IPS-NIHi11 (cell line): ENCODE measurements at places on chromosomes 16 and 17.

DNA sequence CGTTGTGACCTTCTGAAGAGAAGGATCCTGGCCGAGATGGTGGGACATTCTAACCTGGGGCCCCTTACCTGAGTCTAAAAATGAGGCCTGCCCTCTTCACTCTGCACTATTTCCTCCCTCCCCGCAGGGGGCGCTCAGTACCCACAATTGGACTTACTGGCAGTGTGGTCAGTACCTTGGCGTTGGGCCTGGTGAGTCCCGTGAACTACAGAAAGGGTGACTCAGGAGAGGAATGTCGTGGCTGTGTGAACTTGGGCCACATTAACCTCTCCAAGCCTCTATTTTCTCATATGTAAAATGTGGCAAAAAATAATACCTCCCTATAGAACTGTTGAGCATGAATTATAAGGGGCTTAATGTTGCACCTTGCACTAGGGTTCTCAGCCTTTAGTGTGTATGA is 3.9 kb downstream of the RSAD1 start:
- peak; percentile 83 for DNase-seq

GRCh38 chr16:28081391-28081968 is 18.0 kb upstream of the GSG1L start:
- DNase-seq, result no peak

- DNase-seq, result peak; percentile 76
These were observed 13.4 kb downstream of the WFDC1 start for GRCh38 chr16:84308120-84308519.

GRCh38 chr17:45273551-45273957 is 11.7 kb upstream of the SPATA32 start:
- DNase-seq, result no peak

GRCh38 chr16:29645694-29646187 is 17.3 kb upstream of the SPN start:
- peak; percentile 71 for DNase-seq

- DNase-seq, result no peak
These were observed 15.0 kb upstream of the NTN1 start for GRCh38 chr17:9006175-9006767.

GRCh38 chr17:29063992-29064391 is 21.1 kb downstream of the PIPOX start:
- no peak for DNase-seq

DNA sequence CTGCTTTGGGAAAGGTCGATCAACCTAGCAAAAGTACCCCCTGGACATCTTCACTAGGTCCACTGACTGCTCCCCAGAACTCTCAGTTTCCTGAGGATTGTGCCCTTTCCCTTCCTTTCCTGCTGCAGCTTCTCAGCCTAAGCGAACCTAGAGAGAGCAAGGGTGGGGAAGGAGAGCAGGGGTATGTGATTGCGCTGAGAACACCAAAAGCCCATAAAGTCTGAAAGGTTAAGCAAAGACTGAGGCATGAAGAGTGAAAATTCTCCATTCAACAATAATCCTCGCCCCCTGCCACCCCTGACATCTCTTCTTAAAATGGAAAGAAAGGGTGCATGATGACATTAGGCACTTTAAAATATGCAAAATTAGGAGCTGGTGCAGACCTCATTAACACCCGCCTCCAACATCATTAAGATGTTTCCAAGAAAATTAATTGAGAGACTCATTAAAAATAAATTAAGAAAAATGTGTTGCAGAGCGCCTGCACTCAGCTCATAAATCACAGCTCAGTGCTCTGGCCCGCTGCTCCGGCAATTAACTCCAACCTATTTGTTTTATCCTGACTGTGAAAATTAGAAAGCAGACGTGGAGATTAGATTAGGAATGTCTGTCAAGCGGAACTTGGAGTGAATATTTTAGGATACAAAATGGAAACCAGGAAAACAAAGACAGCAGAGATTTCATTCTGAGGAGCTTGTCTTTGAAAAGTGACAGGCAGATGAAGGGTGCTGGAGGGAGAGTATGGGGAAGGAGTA is 49.1 kb upstream of the PMFBP1 start:
- no peak for DNase-seq

DNA sequence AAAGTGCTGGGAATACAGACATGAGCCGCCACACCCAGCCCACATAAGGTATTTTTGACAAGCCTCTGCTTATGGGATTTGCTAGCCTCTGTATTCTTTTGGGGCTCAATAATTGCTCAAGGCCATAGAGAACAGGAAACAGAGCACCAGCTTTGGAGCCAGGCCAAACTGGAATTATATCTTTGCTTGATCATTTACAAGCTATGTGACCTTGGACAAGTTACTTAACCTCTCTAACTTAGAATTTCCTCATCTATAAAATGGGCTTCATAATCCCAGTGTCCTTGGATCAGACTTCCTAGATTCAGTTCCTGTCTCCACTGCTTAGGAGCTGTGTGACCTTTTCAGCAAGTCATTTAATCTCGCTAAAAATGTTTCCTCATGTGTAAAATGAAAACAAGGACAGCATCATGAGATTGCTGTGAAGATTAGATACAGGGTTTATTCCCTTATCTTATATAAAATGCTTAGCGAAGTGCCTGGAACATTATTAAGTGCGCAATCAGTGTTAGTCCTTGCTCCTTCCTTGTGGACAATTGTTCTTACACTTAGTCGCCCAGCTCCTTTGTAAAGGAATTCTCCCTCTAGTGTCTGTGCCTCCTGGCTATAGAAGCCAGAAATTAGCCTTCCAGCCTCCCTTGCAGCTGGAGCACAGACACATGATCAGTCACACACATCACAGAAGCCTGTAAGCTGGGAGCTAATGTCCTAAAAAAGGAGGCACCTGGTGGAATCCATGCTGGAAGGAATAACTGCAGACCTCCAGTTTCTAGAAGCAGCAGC is 16.6 kb downstream of the KRT9 start:
- no peak for DNase-seq

DNA sequence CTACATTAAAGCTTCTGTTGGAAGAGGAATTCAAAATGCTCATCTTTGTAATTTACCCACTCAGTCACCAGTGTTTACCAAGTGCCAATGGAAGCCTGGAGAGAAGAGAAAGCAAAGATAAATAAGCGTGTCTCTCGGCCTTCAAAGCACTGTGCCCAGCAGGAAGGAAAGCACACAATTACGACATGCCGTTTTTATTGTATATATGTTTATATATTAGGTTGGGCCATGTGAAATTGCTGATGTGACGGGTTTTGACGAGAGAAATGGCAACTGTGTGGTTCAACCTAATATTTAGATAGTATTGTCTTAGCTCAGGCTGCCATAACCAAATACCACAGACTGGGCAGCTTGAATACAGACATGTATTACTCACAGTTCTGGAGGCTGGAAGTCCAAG is 79.3 kb upstream of the HSBP1 start:
- no peak for DNase-seq

DNA sequence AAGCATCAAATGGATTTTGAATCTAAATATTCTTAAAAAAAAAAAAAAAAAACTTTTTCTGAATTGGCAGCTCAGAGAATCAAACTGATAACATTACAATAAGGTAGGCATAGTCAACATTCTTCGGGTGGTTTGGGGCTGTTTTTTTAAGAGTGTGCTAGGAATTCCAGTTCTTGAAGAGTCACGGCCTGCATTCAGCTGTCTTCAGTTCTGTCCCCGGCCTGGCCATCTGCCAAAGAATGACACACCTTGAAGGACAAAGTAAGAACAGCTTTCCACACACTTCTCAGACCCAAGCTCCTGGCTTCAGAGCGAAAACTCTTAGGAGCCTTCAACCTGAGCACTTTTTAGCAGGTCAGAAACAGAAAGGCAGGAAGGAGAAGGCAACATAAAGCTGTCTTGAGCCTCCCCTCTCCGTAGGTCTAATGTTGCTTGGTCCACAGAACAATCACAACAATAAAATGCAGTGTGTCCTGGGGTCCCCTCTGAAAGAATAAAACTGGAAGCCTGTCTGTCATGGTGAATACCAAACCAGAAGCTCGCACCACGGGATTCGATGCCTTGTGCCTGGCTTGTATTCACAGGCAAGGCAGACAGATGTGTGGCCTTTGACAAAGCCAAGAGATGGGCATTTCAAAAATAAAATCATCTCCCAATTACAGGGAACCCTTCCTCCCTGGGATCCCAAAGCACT is 524.4 kb upstream of the ZFHX3 start:
- peak; percentile 12 for DNase-seq

DNA sequence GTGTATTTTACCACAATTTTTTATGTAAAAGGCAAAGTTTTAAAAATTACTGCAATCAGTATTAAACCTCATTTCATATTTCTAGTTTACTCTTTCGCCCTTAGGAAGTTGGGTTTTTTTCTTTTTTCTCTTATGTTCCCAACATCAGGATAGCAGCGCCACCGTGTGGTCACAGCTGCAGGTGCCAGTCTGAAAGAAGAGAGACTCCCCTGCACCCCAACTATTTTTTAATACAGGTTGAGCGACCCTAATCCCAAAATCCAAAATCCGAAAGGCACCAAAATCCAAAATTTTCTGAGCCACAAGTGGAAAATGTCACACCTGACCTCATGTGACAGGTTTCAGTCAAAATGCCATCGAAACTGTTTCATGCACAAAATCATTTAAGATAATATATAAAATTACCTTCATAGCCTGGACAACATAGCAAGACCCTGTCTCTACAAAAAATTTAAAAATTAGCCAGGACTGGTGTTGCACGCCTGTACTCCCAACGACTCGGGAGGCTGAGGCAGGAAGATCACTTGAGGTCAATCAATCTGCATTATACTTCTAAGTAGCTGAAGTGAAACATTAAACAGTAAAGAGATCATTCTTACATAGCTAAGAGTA is 21.8 kb upstream of the ASGR2 start:
- DNase-seq, result peak; percentile 65

DNA sequence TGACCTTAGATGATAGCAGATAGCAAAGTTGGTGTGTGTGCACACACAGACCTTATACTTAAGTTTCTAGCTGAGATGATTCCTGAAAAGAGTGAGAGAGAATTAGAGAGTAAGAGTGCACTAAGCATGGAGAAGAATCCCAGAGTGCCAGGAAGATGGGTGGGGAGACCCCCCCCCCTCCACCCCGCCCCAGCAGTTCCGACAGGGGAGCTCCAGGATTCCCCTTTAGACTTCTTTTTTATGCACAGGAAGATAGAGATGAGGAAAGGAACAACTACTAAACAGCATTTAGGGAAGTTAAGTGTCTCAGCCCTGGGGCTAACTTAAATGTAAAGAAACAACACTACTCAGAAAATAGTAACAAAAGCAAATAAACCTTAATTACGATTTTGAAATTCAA is 878.0 kb upstream of the GOT2 start:
- no peak for DNase-seq

DNA sequence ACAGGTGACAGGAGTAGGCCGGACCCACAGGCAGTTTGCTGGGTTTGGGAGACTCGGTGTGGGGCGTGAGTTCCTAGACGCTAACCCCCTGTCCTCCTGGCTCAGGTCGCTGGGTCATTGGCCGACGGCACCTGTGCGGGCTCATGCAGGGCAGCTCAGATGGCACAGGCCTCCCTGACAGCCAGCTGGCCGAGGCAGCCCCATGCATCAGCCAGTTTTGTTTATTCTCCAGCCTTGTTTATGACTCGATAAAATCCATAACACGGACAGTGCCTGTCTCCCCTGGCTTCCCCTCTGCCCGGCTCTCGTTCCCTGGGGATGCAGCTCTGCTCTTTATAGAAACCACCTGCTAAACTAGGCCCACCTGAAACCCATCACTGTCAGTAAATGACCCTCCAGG is 46.0 kb downstream of the SDK2 start:
- DNase-seq, result no peak

DNA sequence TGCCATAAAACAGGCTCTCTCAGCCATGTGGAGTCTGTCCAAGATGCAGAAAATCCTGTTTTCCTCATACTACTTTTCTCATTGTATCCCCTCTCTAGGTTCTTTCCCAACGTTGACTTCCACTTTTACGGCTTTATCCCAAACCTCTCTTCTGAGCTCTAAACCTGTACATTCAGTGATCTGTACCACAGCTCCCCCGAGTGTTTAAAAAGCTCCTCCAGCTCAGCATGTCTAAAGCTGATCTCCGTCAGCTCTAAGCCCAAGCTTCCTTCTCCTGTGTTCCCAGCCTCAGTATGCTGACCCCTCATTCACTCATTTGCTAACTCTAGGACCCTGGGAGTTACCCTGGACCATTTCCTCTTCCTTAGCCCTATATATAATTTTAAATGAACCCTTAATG is 144.6 kb downstream of the DNAH9 start:
- no peak for DNase-seq

- DNase-seq, result no peak
These were observed 49.3 kb upstream of the SLC12A3 start for GRCh38 chr16:56815721-56816120.

DNA sequence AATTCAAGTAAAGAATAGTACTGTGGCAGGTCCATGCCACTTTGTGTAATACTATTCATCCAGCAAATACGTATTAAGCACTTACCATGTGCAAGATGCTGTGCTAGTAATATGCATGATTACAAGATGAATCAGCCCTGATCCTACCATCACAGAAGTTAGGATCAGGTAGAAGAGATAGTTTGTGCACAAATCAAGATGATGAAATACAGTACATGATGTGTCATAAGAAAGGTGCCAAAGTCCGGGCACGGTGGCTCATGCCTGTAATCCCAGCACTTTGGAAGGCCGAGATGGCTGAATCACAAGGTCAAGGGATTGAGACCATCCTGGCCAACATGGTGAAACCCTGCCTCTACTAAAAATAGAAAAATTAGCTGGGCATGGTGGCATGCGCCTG is 10.9 kb downstream of the COG4 start:
- DNase-seq, result no peak

- peak; percentile 40 for DNase-seq
These were observed 4.0 kb downstream of the NOG start for GRCh38 chr17:56597495-56597990.

DNA sequence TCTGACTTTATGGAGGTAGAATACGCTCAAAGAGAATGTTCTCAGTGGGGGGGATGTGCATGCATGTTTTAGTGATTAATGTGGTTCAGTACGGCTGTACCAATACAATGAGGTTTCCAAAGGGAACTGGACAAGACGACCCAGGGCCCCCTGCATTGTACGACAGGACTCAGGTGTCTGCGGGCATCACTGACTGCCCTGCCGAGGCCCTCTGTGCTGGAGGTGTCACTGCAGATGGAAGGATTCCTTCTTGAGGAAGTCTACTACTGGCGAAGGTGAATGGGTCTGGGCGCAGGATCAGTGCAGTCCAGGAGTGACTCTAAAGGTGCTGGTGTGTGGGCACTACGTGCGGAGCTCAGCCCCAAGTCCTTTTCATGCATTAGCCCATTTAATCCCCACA is 3.5 kb upstream of the LGALS9 start:
- no peak for DNase-seq

- DNase-seq, result no peak
These were observed 10.1 kb upstream of the ZFP1 start for GRCh38 chr16:75138233-75138632.
